Karpas-422 (cell line): ENCODE measurements at places on chromosomes 16 and 17.

DNA sequence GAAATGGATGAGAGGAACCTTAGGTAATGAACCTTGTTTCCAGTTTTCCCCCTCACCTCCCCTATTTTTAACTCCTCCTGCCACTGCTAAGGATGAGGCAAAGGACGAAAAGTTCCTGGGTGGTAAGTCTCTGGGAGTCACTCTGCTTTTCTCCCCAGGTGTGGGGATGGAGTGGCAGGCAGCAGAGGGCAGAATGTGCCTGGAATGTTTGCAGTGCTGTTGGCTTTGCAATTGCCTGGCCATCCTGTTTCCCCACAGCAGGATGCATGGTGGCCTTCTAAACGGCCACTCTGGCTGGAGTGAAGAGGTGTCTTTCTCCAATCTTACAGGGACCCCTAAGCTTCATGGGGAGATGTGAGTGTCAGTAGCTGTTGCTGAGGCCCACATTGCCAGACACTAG, 432.5 kb upstream of the ZFHX3 start:
- no peak for DNase-seq

GRCh38 chr16:46974352-46974751, 878 bp upstream of the DNAJA2 start:
- peak; percentile 78 for DNase-seq

DNA sequence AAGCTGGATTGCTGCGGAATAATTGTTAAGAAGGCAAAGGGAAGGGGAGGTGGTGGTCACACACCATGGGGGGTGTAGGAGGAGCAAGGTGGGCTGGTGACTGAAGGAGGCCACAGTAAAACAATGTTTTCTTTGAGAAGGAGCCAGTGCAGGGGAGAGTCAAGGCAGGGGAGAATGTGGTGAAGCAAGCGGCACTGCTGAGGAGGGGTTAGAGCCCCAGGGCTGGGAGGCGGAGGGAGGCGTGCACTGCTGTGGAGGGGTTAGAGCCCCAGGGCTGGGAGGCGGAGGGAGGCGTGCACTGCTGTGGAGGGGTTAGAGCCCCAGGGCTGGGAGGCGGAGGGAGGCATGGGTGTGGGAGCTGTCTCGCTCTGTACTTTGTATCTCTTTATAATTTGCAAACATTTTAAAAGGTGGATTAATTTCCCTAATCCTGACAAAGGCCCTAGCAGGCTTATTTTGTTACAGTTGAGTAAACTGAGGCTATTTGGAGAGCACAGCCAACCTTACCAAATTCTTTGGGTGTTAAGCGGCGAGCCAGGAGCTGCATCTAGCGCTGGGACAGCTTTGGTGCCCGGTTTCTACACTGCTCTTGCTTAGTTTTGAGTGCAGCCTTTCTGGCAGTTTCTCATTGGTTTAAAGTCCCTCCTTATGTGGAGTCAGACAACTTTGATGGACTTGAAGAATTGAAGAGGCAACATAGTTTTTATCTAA, 20.9 kb downstream of the RPTOR start:
- no peak for DNase-seq

DNA sequence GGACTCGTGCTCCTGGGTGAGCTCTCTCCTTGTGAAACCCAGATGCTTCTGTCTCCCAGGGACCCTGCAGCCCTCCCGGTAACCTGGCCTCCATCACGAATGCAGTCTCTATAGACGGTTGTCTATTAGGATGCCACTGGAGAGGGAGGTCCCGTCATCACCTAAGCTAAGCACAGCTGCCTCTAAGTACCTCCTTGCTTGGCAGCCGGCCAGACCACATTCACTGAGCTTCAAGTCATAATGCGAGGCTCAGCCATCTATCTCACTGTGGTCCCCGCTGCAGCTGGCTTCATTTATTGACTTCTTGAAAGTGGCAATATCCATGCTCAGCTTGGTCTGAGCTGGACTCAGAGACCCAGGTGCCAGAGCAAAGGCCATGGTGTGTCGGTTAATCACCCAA, 74.5 kb upstream of the HSBP1 start:
- DNase-seq = no peak

DNA sequence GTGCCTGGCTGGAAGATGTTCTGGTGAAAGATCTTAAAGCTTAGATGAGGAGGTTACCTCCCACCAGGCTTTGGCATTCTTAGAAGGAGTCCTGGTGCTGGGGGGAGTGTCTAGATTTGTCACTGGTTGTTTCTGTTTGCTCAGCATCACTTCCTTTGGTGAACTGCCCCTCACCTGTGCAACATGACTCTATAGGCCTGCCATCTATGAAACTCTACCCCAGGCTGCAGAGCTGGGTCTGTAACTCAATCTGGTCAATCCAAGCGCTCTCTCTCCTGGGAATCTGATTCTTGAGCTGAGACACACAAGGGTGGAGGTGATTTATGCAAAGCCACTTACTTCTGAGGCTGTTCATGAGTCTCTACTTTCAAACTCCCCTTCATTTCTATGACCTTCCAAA, 399.4 kb downstream of the NPIPA7 start:
- DNase-seq = no peak

- no peak for DNase-seq
Observed at GRCh38 chr17:50174444-50174843, 8.6 kb downstream of the SGCA start.

- no peak for DNase-seq
Observed at GRCh38 chr16:31334934-31335333, 20.0 kb upstream of the ITGAX start.

- no peak for DNase-seq
Observed at GRCh38 chr17:78794399-78794798, 12.3 kb upstream of the CYTH1 start.

GRCh38 chr16:20747030-20747816, 5.6 kb upstream of the THUMPD1 start:
- DNase-seq = no peak

- no peak for DNase-seq
Observed at GRCh38 chr17:65074778-65075250, 18.3 kb upstream of the GNA13 start.

DNA sequence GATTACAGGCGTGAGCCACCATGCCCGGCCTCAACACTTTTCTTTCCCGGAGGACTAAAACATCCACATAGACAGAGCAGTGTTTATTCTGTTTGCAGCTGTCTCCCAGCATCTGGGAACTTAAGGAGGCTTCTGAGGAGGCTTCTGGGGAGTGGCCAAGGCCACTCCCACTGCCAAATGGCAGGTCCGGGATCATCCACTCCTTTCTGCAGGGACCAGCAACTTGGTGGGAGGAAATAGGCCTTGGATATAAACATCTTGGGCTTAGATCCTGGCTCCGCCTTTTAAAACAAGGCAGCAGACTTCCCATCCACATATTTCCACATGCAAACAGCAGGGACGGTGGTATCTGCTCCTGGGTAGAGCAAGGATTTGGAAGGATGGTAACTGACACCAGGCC, 14.1 kb upstream of the SPATA32 start:
- DNase-seq = no peak

DNA sequence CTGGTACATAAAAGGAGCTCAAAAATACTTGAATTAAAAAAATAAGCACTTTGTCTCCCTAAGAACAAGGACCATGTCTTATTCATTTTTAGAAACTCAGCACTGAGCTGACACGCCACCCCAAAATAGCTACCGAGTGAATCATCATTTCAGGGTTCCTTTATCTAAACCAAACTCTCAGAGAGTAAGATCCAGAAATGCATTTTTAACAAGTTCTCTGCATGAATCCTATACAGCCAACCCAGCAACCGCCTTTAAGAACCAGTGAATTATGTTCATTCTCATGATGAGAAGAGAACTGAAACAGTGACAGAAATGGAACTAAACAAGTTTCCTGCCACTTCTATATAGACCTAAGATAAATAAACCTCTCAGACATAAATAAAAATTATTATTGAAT, 8.7 kb downstream of the C16orf87 start:
- peak; percentile 59 for DNase-seq

- DNase-seq = no peak
Observed at GRCh38 chr16:14462811-14463210, 167.2 kb downstream of the PARN start.

DNA sequence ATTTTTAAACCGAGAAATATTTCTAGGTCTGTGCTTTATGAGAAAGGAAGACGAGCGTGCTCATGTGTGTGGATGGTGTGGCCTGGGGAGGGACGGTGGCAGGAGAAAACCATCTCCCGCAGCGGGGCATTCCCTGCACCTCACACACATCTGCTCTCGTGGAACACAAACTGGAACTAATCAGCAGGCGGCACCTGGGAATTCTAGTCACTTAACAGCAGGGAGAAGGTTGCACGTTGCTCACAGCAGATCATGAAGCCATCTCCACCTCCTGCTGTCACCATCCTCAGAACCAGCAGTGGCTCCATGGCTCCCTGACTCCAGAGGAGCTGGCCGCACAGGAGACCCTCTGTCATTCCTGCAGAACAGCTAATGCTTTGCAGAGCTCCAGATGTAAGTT, 35.2 kb downstream of the ADCY9 start:
- no peak for DNase-seq

- DNase-seq = peak; percentile 84
Observed at GRCh38 chr17:43021741-43022512, at the start of gene VAT1. Gene VAT1, minus strand, starts transcription at chr17:43022385. Its CDS starts 63 bp downstream, at chr17:43022322.

- peak; percentile 76 for DNase-seq
Observed at GRCh38 chr17:50363217-50364060, 9.5 kb downstream of the MRPL27 start.

GRCh38 chr17:39688475-39688835, 598 bp upstream of the PGAP3 start:
- DNase-seq = no peak

- DNase-seq = no peak
Observed at GRCh38 chr16:80457871-80458270, 82.9 kb upstream of the DYNLRB2 start.

- DNase-seq = no peak
Observed at GRCh38 chr16:6573577-6573976, 759.1 kb upstream of the RBFOX1 start.

DNA sequence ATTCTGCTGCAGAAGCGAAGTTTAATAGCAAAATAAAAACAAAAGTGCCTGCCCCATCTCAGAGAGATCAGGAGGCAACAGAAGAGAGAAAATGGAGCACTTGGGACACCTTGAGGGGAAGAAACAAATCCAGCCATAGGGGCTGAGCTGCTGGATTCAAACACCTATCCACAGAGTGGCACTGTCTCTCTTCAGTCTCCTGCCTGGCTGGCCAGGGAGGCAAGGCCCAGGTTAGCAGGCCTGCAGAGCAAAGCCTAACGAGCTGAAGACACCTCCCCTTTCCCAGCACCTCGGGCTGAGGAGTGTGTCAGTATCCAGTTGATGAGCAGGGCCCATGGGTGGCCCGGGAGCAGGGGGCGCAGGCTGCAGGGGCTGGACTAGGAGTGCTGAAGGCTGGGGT, 8.8 kb upstream of the KRT31 start:
- DNase-seq = no peak

GRCh38 chr16:2919511-2920255, 8.0 kb downstream of the FLYWCH1 start:
- peak; percentile 85 for DNase-seq

DNA sequence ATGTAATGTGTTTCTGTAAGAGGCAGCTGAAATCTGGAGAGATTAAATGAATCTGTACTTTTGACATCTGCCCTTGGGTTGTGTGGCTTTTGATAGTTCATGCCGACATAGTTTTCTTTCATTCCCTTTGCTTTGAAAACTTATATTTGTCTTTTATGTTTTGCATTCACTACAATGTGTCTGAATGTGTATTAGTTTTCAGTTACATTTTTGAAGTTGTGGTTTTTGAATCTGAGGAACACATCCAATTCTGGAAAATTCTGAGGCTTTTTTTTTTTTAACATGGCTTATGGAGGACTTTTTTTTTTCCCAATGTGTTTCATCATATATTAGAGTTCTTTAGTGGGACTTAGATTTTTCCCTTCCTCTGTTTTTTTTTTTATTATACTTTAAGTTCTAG, 683.7 kb upstream of the SOX9 start:
- DNase-seq = no peak

DNA sequence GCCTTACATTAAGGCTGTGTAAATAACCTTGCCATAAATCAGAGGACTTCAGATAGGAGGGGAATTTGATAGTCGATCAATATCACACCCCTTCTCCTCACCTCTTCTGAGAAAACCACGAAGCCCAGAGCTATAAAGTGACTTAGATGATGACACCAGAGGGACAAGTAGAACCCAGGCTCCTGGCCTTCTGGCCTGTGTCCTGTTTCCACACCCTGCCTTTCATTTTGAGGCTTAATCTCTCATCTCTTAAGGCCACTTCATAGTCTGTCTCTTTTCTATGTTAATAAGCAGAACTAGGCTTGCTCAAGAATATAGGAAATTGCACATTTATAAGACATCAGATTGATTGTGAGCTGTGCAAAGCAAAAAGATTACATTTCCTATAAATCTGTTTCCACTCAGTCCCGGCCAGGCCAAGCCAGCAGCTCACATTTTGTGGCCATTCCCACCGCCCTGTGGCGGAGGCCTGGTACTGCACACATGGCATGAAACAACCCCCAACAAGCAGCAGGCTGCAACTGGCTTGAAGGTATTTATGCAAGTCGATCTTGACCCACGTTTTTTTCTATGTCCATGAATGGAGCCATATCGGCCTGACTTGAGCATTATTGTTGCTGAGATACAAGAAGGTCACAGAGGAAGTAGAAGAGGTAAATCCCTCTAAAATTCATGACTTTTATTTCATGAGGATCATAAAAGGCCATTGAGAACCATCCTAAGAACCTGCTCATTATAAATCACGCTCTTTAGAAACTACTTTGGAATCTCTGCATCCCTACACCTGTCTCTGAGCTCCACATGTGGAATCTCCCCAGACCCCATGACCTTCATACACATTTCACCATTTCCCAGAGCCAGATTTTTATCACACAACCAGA, 93.7 kb downstream of the PMP22 start:
- DNase-seq = peak; percentile 78

GRCh38 chr17:46868689-46869187, 17.4 kb downstream of the WNT9B start:
- DNase-seq = no peak

- DNase-seq = no peak
Observed at GRCh38 chr17:35167046-35167445, 19.4 kb downstream of the UNC45B start.

GRCh38 chr17:39818358-39819000, 45.6 kb downstream of the IKZF3 start:
- DNase-seq = no peak

GRCh38 chr16:48361540-48362144, 23.6 kb downstream of the SIAH1 start:
- DNase-seq = no peak
